Kidney (tissue), 22 donors: ENCODE measurements at places on chromosomes 11 and 22. TPM values are rescaled to one million over a fixed set of nuclear protein-coding genes. Genes with fewer than 3 reads are reported as not detected.

Gene MB
- total RNA-seq, result not detected

GRCh38 chr11:124623861-124624525 lies 1.3 kb downstream of the TBRG1 start:
- no peak for DNase-seq

DNA sequence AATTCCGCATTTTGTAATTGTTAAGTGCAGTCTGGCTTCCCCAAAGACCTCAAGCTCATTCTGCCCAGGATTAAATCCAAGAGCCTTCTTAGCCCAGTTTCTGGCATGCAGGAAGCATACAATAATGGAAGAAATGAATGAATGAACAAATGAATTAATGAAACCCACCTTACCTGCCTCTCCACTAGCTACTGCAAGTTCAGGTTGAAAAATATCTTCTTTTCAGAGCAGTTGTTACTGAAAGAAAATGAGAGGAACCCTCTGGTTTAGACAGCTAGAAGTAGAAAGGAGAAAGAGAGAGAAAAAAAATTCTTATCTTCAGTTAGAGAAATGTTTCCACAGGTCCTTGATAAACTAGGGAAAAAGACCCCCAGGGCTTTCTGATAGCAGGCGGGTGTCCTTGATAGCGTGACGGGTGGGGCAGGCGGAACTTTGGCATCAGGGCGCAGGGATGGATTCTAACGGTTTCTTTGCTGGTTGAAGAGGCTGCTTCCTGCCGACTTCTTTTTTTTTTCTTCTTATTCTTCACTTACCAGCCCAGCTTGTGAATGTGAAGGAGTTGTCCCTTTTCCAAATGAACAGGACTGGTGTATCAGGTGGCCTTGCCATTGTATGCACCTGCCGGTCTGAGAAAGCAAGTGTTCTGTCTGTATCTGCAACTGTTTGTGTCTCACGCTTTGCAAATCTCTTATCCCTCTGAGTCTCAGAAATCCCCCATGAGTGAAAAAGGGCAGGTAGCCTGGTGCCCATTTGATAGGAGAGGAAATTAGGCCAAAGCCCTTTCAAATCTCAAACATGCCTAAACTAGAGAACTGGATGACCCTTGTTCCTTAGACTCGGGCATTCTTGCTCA lies 10.0 kb downstream of the LMO2 start:
- DNase-seq, result no peak

GRCh38 chr22:29369460-29369859 lies 18.9 kb downstream of the AP1B1 start:
- no peak for DNase-seq

Gene PCF11
- 61.2 TPM for total RNA-seq

Gene MS4A4A
- 49.7 TPM for total RNA-seq

- DNase-seq, result peak; percentile 59
Observed at GRCh38 chr11:69704508-69705253, 859 bp upstream of the FGF19 start.

- DNase-seq, result peak; percentile 99
Observed at GRCh38 chr22:41367039-41367679, 14.6 kb upstream of the TEF start.

DNA sequence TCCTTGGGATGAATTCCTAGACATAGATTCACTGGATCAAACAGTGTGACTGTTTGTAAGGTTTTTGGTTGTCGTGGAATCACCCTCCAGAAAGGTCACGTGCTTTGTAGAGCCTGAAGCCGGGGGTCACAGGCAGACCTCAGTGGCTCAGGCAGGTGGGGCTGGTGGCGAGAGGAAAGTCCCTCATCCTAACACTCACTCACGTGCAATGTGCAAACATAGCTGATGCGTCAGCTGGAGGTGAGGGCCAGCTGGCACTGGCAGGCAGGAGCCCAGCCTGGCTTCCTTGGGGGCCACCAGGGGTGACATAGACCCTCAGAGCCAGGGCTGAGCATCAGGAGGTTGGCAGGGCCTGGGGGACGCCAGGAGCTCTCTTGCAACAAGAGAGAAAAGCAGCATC lies 90.0 kb downstream of the ARHGAP8 start:
- no peak for DNase-seq

Gene RBM7
- total RNA-seq, result 27.8 TPM

- DNase-seq, result no peak
Observed at GRCh38 chr22:22442928-22443709, 65.4 kb downstream of the ZNF280B start.

DNA sequence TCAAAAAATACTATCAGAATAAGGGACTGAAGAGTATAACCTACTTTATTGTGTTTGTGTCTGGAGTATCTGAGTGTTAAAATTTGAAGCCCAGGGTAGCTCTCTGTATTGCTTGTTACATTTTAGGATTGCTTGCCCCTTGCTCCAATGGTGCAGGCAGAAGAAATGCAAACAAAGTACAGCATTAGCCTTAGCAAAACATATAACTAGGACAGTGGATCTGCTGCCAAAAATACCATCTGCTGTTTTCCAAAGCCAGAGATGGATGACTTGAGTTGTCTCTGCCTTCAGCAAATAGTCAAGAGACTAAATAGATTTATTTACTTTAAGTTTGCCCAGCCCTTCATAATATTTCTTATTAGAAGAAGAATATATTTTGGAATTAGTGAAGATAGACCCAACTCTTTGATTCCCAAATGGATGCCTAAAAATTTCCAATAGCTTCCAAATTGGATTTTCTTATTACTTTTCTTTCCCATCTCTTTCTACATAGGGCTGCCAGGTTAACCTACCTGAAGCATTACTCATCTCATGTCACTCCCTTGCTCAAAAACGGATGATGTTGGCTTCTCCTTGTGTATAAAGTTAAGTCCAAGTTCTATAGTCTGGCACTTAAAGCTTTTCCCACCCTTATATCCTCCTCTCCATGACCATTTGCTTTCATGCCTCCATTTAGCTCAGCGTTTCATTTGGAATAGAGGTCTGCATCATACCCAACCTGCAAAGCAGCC lies 66.3 kb downstream of the LDLRAD3 start:
- DNase-seq, result no peak

DNA sequence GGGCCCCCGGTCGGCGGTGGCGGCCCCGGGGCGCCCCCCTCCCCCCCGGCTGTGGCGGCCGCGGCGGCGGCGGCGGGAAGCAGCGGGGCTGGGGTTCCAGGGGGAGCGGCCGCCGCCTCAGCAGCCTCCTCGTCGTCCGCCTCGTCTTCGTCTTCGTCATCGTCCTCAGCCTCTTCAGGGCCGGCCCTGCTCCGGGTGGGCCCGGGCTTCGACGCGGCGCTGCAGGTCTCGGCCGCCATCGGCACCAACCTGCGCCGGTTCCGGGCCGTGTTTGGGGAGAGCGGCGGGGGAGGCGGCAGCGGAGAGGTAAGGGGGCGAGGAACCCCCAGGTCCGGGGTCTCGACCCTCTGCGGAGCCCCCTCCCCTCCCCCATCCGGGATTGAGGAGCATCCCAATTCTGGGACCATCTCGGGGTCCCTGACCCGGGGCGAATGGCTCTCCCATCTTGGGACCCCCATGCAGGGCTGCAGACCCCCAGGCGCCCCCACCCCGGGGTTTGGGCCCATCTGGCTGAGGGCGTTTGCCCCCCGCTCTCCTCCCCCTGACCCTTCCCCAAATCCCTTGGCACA lies 431 bp downstream of the KMT2A start:
- DNase-seq, result no peak

DNA sequence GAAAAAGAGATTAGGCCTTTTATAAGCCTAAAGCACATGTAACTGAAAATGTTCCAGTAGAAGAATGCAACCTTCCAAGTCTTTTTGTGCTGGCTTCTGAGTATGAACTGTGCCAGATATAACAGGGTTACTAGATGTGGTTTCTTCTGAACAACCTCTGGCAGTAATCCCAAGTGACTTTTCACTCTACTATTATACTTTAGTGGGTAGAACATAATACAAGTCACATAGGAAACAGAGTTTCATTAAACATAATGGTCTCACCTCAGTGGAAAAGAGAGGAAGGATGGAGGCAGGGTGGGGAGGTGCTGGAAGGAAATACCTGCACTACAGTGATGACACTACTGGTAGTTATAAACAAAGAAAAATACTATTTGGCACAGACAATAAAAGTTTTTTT lies 81.3 kb downstream of the PHF21A start:
- DNase-seq, result no peak

DNA sequence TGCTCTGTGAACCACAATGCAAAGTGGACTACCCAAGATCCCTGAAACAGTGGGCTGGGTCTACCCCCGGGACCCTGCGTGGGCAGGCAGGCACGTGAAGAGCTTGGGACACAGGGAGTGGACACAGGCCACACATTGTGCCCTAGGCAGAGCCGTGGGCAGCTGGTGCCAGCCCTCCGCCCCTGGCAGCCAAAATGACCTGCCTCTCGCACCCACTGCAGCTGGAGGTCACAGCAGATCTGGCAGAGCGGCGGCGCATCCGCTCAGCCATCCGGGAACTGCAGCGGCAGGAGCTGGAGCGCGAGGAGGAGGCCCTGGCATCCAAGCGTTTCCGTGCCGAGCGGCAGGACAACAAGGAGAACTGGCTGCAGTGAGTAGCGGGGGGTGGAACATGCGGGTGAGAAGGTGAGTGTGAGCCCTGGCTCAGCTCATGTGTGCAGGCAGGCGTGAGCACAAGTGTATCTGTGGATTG lies 6.7 kb downstream of the SMTN start:
- no peak for DNase-seq

DNA sequence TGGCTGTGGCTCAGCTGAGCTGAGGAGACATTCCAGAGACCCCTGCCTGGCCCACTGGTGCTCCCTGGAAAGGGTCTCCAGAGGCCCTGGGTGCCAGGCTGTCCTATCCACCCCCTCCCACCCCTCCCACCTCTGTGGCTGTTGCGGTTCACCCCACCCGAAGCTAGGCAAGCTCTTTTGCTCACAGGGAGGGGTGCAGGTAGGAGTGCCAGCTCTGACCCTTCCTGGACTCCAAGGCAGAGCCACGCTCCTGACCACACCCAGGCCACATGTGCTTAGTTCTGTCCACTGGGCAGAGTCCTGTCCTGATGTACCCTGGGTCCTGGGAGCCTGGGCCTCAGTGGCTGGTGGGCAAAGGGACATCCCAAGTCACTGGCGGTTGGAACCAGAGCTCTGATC lies 16.4 kb downstream of the IL17REL start:
- DNase-seq, result no peak

- DNase-seq, result no peak
Observed at GRCh38 chr11:1445741-1446445, 40.7 kb downstream of the MOB2 start.

DNA sequence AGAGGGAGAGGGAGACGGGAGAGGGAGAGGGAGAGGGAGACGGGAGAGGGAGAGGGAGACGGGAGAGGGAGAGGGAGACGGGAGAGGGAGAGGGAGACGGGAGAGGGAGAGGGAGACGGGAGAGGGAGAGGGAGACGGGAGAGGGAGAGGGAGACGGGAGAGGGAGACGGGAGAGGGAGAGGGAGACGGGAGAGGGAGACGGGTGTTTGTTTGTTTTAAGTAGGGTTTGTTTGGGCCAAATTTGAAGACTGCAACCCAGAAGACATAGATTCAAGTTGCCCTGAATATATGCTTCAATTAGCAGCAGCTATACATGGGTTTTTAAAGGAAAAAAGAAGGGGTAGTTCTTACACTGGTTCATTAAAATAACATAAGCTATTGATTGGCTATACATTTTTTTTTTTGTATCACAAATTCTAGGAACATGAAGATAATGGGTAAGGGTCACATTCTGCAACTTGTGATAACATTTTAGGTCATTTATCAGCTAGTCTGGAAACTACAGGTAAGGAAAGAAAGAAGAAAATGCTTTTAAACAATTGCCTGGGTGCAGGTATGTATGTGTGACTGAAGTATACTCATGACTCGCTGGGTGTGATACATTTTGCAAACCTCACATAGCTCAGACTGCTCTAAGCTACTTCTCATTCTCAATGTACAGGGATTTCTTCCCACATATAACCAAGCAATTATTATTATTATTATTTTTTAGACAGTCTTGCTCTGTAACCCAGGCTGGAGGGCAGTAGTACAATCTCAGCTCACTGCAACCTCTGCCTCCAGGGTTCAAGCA lies 67.3 kb downstream of the MCHR1 start:
- DNase-seq, result no peak

DNA sequence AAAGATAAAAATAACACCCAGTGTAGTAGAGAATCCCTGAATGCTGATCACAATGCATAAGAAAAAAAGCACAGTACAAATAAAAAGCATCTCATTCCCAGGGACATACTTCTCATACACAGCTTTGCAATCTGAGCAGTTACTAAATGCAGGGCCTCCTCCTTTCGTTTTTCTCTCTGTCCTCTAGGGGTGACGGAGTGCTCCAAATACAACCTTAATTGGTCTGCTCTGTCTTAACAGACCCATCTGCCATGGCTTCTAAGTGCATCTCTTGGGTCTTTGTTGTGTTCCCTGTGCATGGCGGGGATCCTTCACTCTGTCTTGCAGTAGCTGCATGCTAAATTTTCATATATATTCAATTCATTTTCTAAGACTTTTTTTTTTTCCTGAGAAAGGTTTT lies 1114.2 kb upstream of the RAG2 start:
- no peak for DNase-seq

DNA sequence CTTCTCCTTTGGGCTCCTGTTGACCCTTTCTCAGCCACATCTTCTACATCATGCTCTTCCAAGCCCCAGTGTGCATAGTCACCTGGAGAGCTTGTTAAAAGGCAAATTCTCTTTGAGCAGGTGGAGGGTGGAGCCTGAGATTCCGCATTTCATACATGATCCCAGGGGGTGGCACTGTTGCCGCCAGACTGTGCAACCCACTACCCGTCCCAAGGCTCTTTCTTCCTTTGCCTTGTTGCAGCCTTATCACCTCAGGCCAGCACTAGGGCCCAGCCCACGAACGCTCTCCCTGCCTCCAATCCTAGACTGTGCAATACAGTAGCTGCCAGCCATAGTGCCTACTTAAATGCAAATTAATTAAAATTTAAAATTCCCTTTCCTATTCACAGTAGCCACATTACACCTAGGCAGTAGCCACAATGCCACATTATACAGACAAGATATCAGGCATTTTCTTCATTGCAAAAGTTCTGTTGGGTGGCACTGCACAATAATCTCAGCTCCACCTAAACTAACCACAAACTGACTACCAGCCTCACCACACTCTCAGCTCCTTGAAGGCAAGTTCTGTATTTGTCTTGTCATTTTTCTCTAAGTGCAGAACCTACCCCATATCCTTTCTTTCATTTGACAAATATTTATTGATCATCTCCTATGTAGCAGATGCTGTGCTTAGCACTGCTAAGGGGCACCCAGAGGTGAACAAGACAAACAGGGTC lies 4.6 kb upstream of the KCNJ5 start:
- peak; percentile 65 for DNase-seq

GRCh38 chr11:67441731-67442351 lies 1.4 kb downstream of the CORO1B start:
- no peak for DNase-seq

DNA sequence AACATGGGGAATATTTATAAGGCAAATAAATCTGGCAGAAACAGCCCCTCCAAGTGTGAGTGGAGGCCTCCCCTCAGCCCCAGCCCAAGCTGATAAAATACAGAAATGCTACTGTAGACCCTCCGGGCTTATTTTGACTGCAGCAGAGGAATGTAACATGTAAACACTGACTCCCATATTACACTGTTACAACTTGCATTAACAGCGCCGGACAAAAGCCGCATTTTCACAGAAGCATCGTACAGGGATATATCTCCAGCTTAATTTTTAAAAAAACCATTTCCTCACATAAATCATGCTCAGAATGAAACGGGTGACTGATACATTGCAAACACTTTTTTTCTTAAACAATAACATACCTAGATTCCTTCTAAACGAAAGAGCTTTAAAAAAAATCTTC lies 36.6 kb upstream of the COMT start:
- DNase-seq, result no peak
